RWPE1 (cell line): ENCODE measurements at places on chromosomes 6 and 20.
A peak's percentile ranks its signal among the peaks of the same experiment; 100 is the strongest.

DNA sequence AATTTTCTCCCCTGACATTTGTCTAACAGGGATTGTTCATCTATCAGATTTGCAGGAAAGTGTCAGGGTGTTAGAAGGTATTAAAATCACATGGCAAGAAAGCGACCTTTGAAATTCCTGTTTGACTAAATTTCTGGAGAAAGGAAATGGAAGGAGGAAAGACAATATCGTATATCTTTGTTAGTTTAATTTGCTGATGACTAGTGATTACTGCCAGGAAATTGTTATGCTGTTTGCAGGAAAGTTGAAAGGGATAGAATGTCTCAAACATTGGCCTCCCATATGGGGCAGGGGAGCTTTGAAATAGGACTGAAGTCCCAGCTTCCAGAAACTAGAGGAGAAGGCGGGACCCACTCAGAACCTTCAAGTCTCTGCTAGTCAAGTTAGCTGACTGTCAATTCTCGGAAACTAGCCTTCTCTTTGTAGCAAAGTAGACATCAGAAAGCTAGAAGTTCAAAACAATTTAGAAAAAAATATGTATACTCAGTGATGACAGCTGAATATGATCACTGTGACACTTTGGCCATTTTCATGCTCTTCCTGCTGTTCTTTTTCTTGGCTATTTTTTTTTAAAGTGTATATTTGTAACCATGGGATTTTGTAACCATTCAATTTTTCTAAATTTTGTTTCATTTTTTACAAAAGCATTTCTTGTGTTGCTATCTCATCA lies 53.4 kb upstream of the RALGAPA2 start:
- no peak for DNase-seq

DNA sequence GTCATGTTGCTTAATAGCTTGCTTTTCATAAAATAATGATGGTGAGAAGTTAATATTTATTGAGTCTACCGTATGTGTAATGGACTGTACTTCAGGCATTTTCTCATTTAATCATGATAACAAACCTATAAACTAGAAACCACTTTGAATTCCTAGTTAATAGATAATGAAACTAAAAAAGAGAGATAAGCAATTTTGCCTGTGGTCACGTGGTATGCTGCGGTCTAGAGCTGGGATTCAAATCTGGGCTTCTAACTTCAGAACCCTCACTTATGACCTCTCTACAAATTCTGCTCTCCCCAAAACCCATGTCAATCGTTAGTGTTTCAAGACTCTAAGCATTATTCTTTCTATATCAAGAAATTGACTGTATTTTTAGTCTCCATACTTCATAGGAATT lies 700.7 kb downstream of the PRKN start:
- no peak for DNase-seq

DNA sequence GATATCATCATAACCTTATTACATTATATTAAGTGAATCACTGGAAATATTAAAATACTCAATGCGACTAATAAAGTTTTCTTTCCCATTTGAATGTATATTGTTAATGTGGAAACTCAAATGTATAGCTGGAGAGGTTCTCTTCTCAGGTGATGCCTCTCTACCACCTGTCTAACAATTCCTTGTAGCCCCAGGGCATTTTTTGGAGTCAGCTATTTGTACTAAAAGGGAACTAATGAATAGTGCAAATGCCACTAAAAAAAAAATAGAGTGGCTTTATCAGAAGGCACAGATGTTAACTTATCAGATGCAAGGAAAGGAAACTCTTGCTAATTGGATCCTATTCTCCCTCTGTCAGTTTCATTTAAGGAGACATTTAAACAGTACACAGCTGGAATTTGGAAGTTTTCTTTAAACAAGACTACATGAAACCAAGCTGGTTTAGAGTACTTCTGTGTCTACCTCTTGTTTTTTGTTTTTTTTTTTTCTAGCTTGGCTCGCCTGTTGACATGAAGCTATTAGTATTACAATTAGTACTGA lies 897.0 kb upstream of the SLC35B3 start:
- no peak for DNase-seq

DNA sequence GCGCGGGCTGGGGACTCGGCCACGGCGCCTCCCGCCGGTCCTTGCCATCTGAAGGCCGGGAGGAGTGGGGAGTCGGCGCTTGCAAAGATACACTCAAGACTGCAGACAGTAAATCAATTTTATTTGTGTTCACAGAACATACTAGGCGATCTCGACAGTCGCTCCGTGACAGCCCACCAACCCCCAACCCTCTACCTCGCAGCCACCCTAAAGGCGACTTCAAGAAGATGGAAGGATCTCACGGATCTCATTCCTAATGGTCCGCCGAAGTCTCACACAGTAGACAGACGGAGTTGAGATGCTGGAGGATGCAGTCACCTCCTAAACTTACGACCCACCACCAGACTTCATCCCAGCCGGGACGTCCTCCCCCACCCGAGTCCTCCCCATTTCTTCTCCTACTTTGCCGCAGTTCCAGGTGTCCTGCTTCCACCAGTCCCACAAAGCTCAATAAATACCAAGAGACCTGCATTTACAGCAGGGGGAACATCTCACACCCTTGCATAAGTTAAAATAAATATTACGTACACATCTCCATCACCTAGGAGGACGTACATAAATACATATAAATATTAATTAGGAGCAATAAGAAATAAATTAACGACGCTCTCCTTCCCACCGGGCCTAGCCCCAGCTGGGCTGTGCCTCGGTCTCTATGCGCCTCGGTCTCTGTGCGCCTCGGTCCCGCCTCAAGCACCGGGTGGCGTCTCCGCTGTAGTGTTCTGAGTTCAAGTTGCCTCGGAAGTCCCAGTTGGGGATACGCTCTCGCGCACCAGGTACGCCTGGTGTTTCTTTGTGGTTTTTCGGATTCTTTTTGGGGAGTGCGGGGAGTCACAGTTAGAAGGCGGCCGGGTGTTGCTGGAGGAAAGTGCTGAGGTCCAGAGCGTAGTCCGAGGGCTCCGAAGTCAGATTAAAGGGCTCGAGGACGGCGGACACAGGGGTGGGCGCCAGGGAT lies 889 bp upstream of the FLOT1 start:
- DNase-seq = no peak

DNA sequence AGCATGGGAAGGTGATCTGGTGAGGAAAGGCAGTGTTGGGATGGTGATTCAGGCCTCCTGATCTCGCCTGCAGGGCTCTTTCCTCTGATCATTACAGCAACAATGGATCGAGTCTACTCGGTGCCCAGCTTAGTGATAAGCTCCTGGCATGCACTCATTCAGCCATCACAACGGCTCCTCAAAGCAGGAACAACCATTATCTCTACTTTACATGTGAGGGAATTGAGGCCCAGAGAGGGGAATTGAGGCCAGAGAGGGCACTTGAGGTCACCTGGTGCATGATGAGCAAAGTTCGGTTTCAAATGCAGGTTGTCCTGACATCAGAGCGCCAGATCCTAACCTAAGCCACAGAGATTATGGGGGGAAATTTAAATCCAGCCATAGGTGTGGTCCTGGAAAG lies 42.0 kb upstream of the BPIFA2 start:
- no peak for DNase-seq

- DNase-seq = no peak
Measured at GRCh38 chr6:156779206-156780094, 2.3 kb downstream of the ARID1B start.

DNA sequence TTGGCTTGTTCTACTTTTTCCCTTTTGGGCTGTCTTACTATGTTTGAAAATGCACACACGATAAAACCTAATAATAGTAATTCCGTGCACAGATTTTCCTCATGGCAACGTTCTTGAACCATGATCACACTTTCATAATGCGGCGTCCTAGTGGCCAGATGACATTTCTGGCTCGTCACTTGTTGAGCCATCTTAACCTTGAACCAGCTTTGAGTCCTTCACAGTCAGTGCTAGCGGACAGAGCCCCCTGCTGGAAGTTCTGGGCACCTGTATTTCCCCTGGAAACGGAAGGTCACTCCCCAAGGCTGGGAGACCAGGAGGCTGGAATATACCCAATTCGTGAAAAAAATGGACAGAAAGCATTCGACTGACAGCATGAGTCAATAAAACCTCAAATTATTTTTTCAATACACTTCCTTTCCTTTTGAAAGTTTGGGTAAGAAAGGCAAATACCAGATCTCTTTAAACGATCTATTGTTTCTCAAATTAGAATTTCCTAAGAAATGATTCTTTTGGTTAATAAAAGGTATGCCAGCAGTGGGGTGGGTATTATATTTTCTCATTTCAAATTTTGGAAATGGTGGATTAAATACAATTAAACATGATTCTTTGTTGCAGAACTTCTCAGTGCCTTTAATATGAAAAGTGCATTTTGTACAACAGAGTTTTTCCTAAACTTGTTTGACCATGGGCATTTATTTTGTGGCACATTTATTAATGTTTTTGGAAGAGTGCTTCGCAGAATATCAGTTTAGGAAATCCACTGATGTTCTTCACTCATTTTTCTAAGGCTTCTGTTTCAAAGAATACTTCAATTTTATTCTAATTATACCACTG lies 542.3 kb downstream of the QKI start:
- peak; percentile 64 for DNase-seq

DNA sequence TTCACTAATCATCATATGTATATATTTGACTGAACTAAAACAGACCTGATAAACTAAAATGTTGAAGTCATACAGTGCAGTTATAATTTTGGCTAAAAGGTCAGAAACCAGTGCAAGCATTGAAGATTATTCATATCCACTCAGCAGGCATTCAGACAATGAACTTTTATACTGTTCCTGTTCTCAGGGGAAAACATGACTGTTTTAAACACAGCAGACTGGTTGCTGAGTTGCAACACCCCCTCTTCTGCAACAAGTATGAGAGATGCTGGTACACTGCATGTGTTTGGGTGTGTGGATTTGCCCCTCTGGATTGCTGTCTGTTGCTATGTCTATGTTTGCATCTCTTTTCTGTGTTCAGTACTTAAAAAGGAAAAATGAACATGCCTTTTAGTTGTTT lies 206.8 kb downstream of the EYA4 start:
- no peak for DNase-seq

DNA sequence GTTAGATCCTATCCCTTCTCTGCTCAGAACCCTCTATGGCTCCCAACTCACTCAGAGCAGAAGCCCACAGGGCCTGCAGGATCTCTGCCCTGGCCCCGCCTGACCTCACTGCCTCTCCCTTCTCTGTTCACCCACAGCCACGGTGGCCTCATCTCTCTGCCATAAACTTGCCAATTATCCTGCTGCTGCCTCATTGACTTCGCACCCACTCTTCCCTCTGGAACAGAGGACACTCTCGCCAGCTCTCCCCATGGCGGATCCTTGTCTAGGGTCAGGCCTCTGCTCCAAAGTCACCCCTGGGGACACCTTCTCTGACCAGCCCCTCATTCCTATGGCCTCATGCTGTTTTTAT lies 86.4 kb downstream of the CEBPB start:
- no peak for DNase-seq

- no peak for DNase-seq
Measured at GRCh38 chr6:137471986-137472385, 22.2 kb downstream of the OLIG3 start.

GRCh38 chr6:169164986-169165385 lies 88.7 kb downstream of the THBS2 start:
- DNase-seq = no peak

- no peak for DNase-seq
Measured at GRCh38 chr6:31453259-31453658, 44.7 kb upstream of the MICB start.

DNA sequence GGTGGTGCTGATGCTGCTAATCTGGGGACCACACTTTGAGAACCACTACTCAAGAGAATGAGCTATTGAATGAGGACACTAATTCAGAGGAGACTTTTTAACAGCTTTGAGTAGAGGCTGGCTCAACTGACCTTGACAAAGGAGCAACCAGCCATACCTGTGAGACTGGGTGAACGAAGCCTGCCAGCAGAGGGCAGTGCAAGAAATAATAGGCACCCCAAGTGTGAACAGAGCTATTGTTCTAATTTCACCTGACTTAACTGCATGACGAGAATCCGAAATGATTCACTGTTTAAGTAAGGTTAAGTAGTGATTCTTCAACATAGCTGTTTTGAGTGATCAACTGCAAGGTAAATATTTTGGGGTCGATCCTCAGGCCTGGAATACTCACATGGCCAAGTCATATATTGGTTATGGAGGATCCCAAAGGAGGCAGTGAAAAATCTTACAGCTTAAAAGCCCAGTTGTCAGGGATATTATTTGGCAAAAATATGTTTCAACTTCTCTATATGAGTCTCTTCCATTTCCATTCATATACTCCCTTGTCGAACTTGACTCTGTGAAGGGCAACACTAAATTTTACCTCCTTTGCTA lies 550.5 kb upstream of the MARCKS start:
- DNase-seq = peak; percentile 23

DNA sequence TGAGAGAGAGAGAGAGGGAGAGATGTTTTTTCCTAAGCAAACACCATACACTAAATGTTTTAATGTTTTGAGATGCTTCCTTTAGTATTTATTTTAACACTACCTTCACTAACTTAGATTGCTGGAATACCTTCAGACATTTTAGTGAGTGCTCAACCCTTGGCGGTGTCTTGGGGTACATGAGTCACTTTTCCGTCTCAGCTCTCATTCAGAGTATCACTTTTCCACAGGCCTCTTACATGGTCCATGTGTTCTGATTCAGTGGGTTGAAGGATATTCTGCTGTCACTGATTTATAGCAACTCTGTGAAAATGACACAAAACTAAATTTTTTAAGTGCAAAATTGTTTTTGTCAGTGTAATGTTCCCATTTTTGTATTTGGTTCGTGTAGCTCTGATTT lies 217.9 kb downstream of the CLVS2 start:
- DNase-seq = no peak

GRCh38 chr20:49671433-49671832 lies 42.2 kb downstream of the B4GALT5 start:
- no peak for DNase-seq

DNA sequence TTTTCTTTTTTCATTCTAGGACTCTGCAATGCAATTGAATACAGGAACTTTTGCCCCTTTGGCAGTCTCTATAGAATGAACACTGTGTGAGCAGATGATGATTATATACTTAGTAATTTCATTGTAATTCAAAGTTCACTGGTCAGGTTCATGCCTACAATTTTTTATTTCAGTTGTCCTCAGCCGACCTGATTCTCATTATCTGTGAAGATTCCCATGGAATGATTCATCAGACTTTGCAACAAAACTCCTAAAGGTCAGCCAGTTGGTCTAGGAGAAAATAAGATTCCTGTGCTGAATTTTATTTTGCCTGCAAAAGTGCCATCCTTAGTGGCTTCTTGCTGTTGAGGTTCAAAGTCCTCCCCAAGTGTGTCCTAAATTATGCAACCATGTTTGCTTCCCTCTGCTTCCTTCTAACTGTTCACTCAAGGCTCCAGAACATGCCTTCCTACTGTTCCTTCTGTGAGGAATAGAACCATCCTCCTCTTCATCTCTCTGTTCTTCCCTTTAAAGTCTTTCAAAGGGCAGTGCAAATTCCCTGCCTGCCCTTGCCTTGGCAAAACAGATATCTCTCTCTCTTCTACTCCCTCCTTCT lies 194.2 kb upstream of the CNR1 start:
- peak; percentile 83 for DNase-seq

DNA sequence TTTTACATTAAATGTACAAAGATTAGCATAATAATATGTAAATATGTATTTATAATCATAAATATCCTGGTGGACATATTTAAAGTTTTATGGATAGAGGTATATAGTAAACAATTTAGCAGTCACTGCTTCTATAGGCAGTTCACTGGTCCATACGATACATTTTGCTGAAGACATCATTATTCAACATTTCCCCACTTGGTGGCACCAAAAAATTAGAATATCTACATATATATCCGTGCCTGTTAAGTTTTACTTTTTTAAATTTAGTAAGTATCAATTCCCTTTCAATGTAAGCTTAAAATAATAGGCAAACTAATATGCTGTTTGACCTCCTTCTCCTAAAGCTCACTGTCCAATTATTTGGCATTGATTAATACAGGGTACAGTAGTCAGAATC lies 64.2 kb downstream of the LMBRD1 start:
- DNase-seq = peak; percentile 2

GRCh38 chr6:45756606-45757005 lies 259.1 kb downstream of the CLIC5 start:
- no peak for DNase-seq
